ENCODE measurements at places on chromosomes 2 and 18.

DNA sequence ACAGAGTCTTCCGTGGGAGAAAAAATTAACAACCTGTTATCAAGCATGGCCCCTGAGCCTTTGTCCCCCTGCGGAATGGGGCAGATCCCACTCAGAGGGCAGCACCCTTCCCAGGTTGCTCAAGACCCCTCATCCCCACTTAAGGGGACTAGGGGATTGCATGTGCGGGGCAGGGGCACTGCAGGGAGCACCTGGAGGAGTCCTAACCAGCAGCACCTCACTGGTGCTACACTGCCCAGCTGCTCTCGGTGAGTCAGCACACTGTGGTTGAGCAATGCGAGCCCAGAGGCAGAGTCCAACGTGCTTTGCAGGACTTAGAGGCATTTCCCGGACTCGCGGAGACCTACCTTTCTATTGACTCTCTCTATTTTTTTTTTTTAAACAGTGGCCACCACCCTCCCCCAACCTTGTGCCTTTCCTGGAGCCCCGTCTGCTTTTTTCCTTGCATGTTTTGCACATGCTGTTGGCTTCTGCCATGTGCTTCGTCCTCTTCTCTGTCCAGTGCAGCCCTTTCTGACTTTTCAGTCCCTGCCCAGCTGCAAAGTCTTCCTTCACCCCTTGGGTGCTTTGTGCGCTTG is 74.0 kb downstream of the IL1R2 start:
- DNase-seq = no peak

DNA sequence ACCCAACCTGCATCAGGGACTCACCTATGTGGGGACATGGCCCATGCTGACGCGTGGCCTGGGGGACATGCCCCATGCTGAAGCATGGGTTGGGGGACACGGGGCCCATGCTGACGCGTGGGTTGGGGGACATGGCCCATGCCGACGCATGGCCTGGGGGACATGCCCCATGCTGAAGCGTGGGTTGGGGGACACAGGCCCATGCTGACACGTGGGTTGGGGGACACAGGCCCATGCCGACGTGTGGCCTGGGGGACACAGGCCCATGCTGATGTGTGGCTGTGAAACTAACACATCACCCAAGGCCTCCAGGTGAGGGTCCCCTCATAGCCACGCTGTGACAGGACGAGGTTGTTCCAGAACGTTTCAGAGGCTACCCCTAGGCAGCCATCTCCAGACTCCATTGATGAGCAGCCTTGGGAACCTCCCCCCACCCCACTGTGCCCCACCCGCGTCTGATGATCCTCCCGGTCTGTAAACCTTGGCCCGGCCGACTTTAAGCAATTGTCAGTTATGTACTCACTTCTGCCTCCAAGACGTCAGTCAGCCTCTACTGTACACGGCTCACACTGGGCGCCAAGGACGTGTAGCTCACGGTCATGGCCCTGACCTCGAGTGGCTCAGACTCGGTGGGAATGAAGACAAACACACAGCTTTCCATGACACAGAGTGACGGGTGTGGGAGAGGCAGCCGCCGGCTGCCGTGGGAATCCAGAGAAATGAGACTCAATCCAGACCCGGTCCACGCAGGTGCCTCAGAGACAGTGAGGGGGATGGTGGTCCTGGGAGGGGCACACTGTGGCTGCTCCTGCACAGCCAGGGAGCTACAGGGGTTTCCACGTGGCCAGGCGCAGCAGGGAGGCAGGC is 50.2 kb upstream of the SLC66A3 start:
- DNase-seq = no peak

DNA sequence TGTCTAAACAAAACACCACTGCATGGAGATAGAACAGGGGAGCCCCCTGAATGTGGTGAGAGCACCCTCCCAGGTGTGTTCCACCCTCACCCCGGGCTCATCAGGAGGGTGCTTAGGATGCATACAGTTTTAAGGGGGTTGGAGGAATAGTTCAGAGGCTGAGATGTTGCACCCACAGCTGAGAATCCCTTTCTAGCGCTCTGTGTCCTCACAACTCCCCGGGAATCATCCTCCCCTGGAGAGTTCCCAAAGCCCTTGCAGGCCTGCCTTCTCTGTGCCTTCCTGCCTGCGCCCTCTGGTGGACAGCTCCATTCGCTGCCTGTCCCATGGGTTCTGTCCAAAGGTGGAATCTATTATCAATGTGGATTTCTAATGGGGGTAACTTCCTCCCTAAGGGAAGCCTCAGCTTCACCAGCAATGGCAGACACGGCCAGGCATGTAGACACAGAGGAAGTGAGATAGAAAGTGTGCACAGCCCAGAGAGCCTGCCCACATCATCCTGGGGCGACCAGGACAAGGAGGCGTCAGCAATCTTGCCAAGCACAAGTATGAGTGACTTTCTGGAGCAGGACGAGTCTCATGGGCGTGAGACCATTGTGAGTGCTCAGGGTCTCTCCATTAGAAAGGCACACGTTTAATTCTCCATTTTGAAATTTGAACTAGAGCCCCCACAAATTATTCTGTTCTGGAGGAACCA is 1.2 kb upstream of the UGT1A5 start:
- peak; percentile 54 for DNase-seq

- DNase-seq = no peak
These were observed 3.1 kb downstream of the CCL20 start for GRCh38 chr2:227816507-227817294.

- DNase-seq = no peak
These were observed 25.0 kb upstream of the GMCL1 start for GRCh38 chr2:69804416-69804815.

All from activated CD4-positive, alpha-beta T cell treated with anti-CD3 and anti-CD28 coated beads for 4 hours (primary cell).